ENCODE measurements at places on chromosomes 6 and 20.

GRCh38 chr6:79605968-79606764 lies 25.0 kb upstream of the SH3BGRL2 start:
- DNase-seq, result no peak

DNA sequence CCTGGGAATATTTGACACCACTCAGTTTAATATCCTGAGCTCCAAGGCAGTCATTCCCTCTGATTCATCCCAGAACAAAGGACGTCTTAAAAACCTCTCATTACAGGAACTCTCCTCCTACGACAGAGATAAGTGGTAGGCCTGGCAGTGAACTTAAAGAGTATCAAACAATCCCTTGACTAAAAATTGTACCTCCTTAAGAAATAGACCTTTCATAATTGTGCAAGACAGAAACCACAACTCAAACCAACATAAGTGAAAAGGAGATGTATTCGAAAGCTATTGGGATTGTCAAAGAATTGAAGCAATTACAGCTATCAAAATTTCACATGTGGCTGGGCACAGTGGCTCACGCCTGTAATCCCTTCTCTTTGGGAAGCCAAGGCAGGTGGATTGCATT lies 19.1 kb upstream of the BNIP5 start:
- DNase-seq, result no peak

DNA sequence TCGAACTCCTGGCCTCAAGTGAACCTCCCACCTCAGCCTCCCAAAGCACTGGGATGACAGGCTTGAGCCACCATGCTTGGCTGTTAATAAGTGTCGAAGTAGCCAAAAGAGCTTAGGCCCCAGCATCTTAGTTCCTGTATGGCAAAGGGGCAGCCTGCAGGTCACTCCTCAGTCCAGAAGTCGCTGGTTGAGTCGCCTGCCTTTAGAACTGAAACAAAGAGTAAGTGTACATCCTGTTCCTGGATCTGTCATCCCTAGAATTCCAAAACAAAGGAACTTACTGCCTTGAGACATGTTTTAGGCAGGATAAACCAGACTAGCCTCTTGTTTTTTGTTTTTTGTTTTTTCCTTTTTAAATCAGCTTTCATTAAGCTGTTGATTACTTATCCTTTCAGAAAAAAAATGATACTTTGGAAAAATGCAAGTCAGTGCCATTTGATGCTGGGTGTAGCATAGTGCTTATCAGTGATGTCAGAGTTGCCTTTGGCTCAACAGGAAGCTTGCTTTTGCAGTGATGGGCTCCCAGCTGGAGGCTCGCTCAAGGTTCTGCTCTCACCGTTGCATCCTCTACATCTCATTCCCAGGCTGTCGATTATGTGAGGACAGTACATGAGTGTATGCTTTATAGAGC lies 9.0 kb downstream of the ACTR5 start:
- DNase-seq, result no peak

- DNase-seq, result no peak
Observed at GRCh38 chr20:46004187-46004586, 4.5 kb upstream of the MMP9 start.

- no peak for DNase-seq
Observed at GRCh38 chr6:85451565-85452306, 1.9 kb downstream of the NT5E start.

GRCh38 chr20:18628330-18628920 lies 40.6 kb downstream of the DTD1 start:
- DNase-seq, result peak; percentile 29

DNA sequence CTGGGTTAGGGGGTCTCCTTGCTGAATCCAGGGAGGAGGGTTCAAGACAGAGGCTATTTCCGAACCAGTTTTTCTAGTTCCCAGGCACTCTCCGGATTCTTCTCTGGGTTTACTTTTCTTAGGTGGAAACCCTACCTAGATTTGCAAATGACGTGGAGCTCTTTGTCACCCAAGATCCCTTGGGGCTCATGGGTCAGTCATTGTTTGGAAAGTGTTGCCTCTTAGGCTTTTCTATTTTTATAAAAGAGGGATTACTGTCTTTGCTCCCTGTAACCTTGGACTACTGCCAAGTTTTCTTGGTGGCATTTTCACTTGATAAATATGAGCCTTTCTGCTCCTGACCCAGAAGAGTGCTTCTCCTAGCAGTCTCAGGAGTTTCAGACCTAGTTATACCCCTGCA lies 33.6 kb downstream of the FAM209B start:
- no peak for DNase-seq

DNA sequence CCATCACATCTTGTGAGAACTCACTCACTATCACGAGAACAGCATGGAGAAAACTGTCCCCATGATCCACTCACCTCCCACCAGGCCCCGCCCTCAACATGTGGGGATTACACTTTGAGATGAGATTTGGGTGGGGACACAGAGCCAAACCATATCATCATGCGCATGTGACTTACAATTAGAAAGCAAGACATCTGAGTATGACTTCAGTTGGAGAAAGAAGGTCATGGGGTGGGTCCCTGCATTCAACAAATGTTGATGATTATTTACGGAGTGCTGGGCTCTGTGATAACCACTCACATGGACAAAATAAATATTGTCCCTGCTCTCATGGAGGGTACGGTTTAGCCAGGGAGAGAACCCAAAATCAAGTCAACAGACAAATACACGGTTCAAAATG lies 37.9 kb downstream of the VSTM2L start:
- peak; percentile 24 for DNase-seq

GRCh38 chr6:148551226-148551625 lies 195.6 kb upstream of the UST start:
- no peak for DNase-seq
